Activated CD8-positive, alpha-beta memory T cell treated with anti-CD3 and anti-CD28 coated beads, Interleukin-2, amount 10 ng/mL, durations not matched to agents 7 days and 5 days (primary cell): ENCODE measurements at places on chromosomes 13 and 19.
A peak's percentile ranks its signal among the peaks of the same experiment; 100 is the strongest.

- H3K4me3 ChIP-seq: no peak overlapping the region
- H3K36me3 ChIP-seq: no peaks in the 10 kb centered on the region
- H3K27ac ChIP-seq: no peak overlapping the region
- no peak for DNase-seq
- H3K4me1 ChIP-seq: no peaks in the 10 kb centered on the region
Observed at GRCh38 chr19:33254245-33254824, 28.7 kb upstream of the SLC7A10 start.

DNA sequence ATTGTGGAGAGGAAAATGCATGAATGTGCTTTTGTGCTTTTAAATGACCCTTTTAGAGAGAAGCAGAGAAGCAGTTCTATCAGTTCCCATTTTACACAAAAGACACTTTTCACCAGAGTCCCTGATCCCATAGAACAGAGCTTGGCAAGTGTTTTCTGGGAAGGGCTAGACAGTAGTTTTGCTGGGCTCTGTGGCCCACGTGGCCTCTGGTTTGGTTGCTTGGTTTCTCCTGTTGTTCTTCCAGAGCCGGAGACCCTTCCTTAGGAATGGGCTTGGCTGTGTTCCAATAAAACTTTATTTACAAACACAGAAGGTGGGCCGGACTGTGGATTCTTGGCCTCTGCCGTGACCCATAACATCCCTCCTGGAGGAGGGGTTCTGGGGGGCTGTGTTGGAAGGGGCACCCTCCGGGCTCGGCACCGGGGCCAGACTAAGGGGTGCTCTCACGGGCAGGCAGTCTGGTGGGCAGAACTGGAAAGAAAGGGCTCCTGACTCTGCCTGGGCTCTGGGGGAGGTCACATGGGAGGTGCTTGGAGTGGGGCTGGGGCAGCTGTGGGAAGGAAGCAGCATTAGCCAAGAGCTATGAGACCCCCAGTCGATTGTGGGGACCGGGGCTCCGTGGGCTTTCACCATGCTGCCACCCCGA is 3.2 kb downstream of the SPPL2B start:
- no peak for DNase-seq
- H3K4me3 ChIP-seq: no peak overlapping the region

- DNase-seq: no peak
- H3K27me3 ChIP-seq: no peaks in the 10 kb centered on the region
- no peak overlapping the region for H3K4me3 ChIP-seq
- H3K4me1 ChIP-seq: no peaks in the 10 kb centered on the region
- H3K27ac ChIP-seq: no peak overlapping the region
Observed at GRCh38 chr19:32178956-32179355, 166.5 kb upstream of the ZNF507 start.

GRCh38 chr13:78478183-78478582 is 125.2 kb downstream of the POU4F1 start:
- no peak overlapping the region for H3K27ac ChIP-seq
- no peak for DNase-seq
- H3K4me1 ChIP-seq: no peaks in the 10 kb centered on the region
- no peak overlapping the region for H3K4me3 ChIP-seq
- H3K36me3 ChIP-seq: no peaks in the 10 kb centered on the region

GRCh38 chr19:30781519-30781918 is 409.3 kb downstream of the ZNF536 start:
- no peaks in the 10 kb centered on the region for H3K36me3 ChIP-seq
- H3K4me1 ChIP-seq: no peaks in the 10 kb centered on the region
- H3K4me3 ChIP-seq: no peak overlapping the region
- H3K27me3 ChIP-seq: no peaks in the 10 kb centered on the region

- H3K27me3 ChIP-seq: no peaks in the 10 kb centered on the region
- DNase-seq: no peak
- H3K4me3 ChIP-seq: no peak overlapping the region
- no peak overlapping the region for H3K27ac ChIP-seq
Observed at GRCh38 chr19:38806371-38806770, 6.4 kb downstream of the LGALS4 start.

DNA sequence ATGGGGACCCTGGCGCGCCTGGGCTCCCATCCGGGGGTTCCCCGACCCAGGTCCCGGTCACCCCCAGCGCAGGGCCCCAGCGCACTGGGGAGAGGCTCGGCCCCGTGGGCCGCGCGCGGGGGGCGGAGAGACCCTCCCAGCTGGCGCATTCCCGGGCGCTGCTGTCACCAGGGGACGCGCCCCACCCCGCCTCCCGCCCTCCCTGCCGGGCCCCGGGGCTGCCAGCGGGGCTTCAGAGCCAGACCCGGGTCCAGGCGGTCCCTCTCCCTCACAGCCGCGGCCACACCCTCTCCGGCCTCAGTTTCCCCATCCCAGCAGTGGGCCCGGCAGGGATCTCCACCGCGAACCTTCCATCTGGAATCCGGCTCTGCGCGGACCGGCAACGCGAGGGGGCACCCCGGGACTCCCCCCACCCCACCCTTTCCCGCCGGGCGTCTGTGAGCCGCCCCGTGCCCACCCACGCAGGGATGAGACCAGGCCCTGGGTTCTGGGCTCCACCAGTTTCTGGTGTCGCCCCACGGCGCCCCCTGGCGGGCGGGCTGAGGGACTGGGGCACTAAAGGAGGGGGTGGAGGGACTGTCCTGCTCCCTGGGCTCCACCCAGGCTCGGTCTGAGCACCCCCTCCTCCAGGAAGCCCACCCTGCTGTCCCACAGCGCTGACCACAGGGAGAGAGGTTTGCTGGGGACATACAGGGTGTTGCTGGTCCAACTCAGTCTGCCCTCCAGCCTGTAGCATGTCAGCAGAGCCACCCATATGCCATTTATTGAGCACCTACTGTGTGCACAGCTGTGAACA is 878 bp upstream of the ADAMTSL5 start:
- no peaks in the 10 kb centered on the region for H3K36me3 ChIP-seq
- peaks cover 19% of the 10 kb centered on the region for H3K27me3 ChIP-seq
- peaks cover 2% of the 10 kb centered on the region for H3K4me1 ChIP-seq
- peak; percentile 76 for DNase-seq
- H3K27ac ChIP-seq: no peak overlapping the region

GRCh38 chr13:52048516-52048915 is 24.0 kb downstream of the UTP14C start:
- H3K27me3 ChIP-seq: peaks cover 5% of the 10 kb centered on the region
- H3K27ac ChIP-seq: no peak overlapping the region
- H3K36me3 ChIP-seq: no peaks in the 10 kb centered on the region

- no peaks in the 10 kb centered on the region for H3K36me3 ChIP-seq
Observed at GRCh38 chr19:56956503-56957226, 116.1 kb upstream of the PEG3 start.

- DNase-seq: peak; percentile 46
- no peaks in the 10 kb centered on the region for H3K27me3 ChIP-seq
- no peak overlapping the region for H3K27ac ChIP-seq
- H3K4me1 ChIP-seq: peaks cover 1% of the 10 kb centered on the region
Observed at GRCh38 chr13:49652355-49653305, 24.3 kb downstream of the ARL11 start.

DNA sequence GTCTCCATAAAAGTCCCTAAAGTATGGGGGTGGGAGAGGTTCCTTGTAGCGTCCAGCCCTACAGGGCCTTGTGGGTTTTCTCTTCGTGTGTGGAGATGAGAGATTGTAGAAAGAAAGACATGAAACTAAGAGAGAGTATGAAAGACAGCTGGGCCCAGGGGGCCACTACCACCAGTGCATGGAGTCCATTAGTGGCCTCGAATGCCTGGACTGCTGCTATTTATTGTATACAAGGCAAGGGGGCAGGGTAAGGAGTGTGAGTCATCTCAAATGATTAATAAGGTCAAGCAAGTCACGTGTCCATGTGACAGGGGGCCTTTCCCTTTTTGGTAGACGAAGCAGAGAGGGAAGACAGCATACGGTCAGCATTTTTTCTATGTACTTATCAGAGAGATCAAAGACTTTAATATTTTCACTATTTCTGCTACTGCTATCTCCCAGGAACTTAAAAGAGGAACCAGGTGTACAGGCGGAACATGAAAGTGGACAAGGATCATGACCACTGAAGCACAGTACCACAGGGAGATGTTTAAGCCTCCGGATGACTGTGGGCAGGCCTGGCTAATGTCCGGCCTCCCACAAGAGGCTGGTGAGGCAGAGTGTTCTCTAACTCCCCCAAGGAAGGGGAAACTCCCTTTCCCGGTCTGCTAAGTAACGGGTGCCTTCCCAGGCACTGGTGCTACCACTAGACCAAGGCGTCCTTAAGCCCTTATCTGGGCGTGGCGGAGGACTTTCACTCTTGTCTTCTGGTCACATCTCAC is 25.5 kb downstream of the FGF21 start:
- peaks cover 25% of the 10 kb centered on the region for H3K27me3 ChIP-seq
- H3K4me3 ChIP-seq: no peak overlapping the region
- H3K4me1 ChIP-seq: peaks cover 6% of the 10 kb centered on the region
- H3K27ac ChIP-seq: no peak overlapping the region
- H3K36me3 ChIP-seq: no peaks in the 10 kb centered on the region

GRCh38 chr19:50465000-50465399 is 11.3 kb upstream of the EMC10 start:
- no peaks in the 10 kb centered on the region for H3K27me3 ChIP-seq
- H3K36me3 ChIP-seq: no peaks in the 10 kb centered on the region
- H3K4me1 ChIP-seq: peaks cover 12% of the 10 kb centered on the region
- H3K27ac ChIP-seq: no peak overlapping the region

GRCh38 chr19:17861542-17862402 is 2.1 kb downstream of the RPL18A start:
- H3K4me1 ChIP-seq: peaks cover 31% of the 10 kb centered on the region
- peak overlapping the region; percentile 93 for H3K27ac ChIP-seq
- H3K4me3 ChIP-seq: peak overlapping the region; percentile 94
- peak; percentile 39 for DNase-seq
- H3K36me3 ChIP-seq: peaks cover 40% of the 10 kb centered on the region
- no peaks in the 10 kb centered on the region for H3K27me3 ChIP-seq

GRCh38 chr13:72774019-72774418 is 7.7 kb downstream of the DIS3 start:
- no peak overlapping the region for H3K27ac ChIP-seq
- H3K4me3 ChIP-seq: no peak overlapping the region
- peaks cover 18% of the 10 kb centered on the region for H3K4me1 ChIP-seq
- H3K36me3 ChIP-seq: peaks cover 53% of the 10 kb centered on the region
- H3K27me3 ChIP-seq: no peaks in the 10 kb centered on the region
- no peak for DNase-seq

DNA sequence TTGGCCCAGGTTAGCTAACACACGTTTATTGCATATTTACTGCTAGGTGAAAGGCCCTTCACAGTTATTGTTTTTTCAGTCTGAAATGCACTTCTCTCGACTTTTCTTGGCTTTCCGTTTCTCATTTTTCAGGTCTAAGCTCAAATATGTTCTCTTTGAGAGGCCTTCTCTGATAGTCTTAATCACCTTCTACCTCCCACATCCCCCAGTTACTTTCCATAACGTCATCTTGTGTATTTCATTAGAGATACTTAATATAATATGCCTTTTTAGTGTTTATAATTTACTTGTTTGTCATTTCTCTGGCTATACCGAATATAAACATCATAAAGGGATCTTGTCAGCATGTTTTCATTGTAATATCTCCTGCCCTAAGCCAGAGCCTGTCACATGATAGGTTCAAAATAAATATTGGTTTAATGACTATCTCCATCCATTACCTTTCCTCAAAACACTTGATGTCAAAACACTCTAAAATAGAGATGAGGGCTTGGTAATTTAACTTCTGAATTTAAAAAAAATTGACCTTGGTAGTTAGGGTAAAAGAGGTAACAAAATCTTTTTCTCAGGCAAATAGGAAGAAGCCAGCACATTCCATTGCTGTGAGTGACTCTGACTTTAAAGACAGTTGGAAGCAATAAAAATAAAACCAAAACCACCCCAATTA is 168.6 kb upstream of the RFC3 start:
- H3K4me1 ChIP-seq: no peaks in the 10 kb centered on the region
- no peak for DNase-seq
- H3K27ac ChIP-seq: no peak overlapping the region
- H3K4me3 ChIP-seq: no peak overlapping the region
- peaks cover 7% of the 10 kb centered on the region for H3K27me3 ChIP-seq
- H3K36me3 ChIP-seq: peaks cover under 1% of the 10 kb centered on the region

- H3K27me3 ChIP-seq: peaks cover 11% of the 10 kb centered on the region
- H3K36me3 ChIP-seq: no peaks in the 10 kb centered on the region
- DNase-seq: no peak
Observed at GRCh38 chr13:30030141-30030750, 179.8 kb upstream of the UBL3 start.

DNA sequence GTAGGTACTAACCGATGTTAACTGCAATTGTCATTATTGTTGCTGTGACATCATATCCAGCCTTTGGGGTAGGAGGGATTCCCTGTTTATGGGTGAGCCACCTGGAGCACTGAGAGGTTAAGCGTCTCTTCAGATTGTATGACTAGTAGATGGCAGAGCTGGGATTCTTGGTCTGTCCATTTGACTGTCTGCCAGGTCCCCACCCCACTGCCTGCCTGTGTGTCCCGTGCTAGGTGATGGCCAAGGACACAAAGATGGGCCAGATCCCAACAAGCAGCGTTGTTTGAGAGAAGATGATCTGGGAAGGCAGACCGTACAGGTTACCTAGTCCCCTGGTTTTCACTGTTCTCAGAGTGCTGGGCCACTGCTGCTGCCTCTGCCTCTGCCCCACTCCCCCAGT is 16.6 kb downstream of the PPP2R1A start:
- H3K27ac ChIP-seq: no peak overlapping the region
- no peak overlapping the region for H3K4me3 ChIP-seq
- DNase-seq: no peak
- H3K4me1 ChIP-seq: no peaks in the 10 kb centered on the region
- H3K27me3 ChIP-seq: no peaks in the 10 kb centered on the region

GRCh38 chr19:45863840-45864628 is at the start of gene FOXA3:
Gene FOXA3 (plus strand): TSS chr19:45864326. CDS start chr19:45864457, 131 bp downstream.
- peaks cover 12% of the 10 kb centered on the region for H3K36me3 ChIP-seq
- H3K4me1 ChIP-seq: peaks cover 32% of the 10 kb centered on the region
- peak within 1 kb of the TSS; percentile 99 for H3K27ac ChIP-seq
- H3K27me3 ChIP-seq: peaks cover 34% of the 10 kb centered on the region
- DNase-seq: peak; percentile 70

GRCh38 chr19:34254046-34254697 is at the start of gene GARRE1:
Gene GARRE1 (plus strand): TSS chr19:34254554. CDS start chr19:34300474, 45,920 bp downstream.
- no peaks in the 10 kb centered on the region for H3K27me3 ChIP-seq
- no peaks in the 10 kb centered on the region for H3K36me3 ChIP-seq
- H3K4me1 ChIP-seq: peaks cover 17% of the 10 kb centered on the region
- peak; percentile 89 for DNase-seq
- peak within 1 kb of the TSS; percentile 83 for H3K4me3 ChIP-seq

DNA sequence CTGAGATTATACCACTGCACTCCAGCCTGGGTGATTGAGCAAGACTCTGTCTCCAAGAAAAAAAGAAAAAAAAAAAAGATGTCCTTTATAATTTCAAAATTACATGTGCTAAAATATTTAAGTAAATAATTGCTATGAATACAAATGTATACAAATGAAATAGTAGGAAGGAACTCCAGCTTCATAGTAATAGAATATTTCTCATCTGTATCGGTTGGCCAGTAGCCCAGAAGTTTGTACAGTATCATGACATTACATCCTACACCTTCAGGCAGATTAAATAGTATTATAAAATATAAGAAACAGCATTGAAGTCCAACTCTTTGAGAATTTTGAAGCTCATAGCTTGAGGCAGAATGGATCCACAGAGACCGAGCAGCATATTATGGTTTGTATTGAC is 36.5 kb upstream of the CLDN10 start:
- H3K4me3 ChIP-seq: no peak overlapping the region
- DNase-seq: no peak
- no peaks in the 10 kb centered on the region for H3K4me1 ChIP-seq
- peaks cover 3% of the 10 kb centered on the region for H3K27me3 ChIP-seq
